ENCODE measurements at places on chromosomes 16 and 17.
A peak's percentile ranks its signal among the peaks of the same experiment; 100 is the strongest.

GRCh38 chr17:16491703-16492612 is at the start of gene LRRC75A:
Gene LRRC75A (minus strand): TSS chr17:16492193. CDS start chr17:16491990, 203 bp downstream.
- DNase-seq = peak; percentile 25

GRCh38 chr17:58679263-58680037 is 12.4 kb downstream of the TEX14 start:
- no peak for DNase-seq

- no peak for DNase-seq
Measured at GRCh38 chr16:87703835-87704375, 61.9 kb downstream of the KLHDC4 start.

DNA sequence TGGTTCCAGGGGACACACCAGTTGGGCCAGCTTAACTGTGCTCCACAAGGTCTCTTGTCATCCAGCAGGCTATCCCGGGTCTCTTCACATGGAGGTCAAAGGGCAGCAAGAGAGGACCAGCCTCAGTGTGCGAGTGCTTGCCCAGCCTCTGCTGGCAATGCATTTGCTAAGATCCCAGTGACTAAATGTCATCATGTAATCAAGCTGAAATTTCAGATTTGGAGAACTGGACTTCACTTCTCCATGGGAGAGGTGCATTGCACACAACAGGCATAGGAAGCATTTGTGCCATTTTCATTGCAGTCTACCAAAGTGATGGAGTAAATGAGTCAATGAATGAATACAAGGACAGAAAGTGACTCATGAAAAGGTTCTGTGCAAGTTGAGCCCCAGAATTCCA is 51.2 kb upstream of the KDM8 start:
- no peak for DNase-seq

GRCh38 chr17:48011405-48012150 is 26.0 kb downstream of the COPZ2 start:
- no peak for DNase-seq

- DNase-seq = no peak
Measured at GRCh38 chr16:72621651-72622050, 426.3 kb downstream of the ZFHX3 start.

GRCh38 chr17:17884391-17885357 is 47.9 kb upstream of the SREBF1 start:
- DNase-seq = no peak

DNA sequence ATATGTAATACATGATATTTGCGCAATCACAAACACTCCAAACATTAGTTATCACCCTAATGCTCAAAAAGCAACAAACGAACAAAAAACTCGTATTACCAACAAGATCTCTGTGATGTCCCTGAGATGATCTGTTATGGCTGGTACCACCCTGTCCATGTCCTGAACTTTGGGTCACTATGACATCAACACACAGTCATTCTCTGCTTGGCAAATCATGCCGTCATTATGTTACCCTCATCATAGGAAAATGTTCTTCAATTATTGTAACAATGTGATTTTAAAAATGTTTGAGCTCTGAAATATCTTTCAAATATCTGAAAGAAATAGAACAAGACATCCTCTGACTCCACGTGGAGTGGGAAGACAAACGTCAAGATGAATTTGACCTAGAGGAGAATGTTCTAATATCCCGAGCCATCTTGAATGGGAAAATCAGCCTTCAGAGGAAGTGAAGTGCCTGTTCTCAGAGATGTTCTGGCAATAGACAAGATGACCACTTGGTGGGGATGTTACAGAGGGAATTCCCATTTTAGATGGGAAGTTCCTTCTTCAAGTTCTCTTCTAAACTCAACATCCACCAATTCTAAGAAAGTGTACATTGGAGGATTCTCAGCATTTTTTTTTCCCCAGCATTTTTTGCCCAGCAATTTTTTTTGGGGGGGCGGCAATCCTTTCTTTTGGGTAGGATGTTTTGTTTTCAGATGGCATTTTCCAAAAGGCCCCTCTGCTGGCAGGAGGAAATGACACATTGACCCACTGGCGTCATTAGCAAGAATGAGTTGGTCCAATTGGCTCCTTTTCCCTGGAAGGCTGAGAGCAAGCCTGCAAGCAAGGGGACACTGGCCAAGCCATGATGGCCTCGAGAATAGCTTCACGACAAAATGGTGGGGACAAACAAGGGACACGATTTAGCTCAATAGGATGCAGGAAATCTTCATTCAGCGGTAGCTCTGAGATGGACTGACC is 3.7 kb upstream of the HSD17B2 start:
- DNase-seq = no peak

DNA sequence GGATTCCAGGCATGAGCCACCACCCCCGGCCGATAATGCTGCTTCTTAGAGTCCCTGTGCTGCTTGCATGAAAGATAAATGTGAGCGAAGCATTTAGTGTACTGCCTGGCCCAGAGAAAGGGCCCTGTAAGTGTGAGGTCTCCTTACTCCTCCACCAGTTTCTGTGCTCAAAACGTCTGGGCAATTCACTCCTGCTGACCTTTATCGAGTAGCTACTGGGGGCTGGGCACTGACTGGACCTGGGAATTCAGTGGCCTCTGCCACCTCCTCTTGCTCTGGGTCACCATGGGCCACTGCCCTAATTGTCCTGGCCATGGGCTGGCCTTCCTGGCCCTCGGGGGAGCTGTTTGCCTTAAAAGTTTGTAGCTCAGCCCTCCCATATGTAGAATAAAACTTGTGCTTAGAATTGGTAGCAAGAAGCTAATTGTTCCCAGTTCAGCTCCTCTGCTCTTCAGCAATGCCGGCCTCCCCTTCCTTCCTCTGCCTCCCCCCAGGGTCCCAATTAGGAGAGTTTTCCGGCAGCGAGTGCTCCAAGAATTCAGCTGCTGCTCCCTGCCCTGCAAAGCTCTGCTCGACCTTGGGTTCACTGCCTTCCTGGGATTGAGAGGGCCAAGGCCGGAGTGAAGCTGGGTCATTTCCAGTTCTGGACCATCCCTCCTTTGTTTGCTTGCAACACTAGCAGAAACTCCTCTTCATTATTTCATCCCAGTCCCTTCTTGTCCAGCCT is 98.9 kb upstream of the CDC42EP4 start:
- DNase-seq = no peak

GRCh38 chr16:22035153-22035552 is 27.2 kb downstream of the MOSMO start:
- DNase-seq = no peak

- no peak for DNase-seq
Measured at GRCh38 chr16:49344401-49344800, 29.2 kb upstream of the C16orf78 start.

GRCh38 chr17:65572186-65572580 is 10.7 kb upstream of the AXIN2 start:
- DNase-seq = no peak

GRCh38 chr17:74008196-74008595 is 195.3 kb upstream of the RPL38 start:
- no peak for DNase-seq

DNA sequence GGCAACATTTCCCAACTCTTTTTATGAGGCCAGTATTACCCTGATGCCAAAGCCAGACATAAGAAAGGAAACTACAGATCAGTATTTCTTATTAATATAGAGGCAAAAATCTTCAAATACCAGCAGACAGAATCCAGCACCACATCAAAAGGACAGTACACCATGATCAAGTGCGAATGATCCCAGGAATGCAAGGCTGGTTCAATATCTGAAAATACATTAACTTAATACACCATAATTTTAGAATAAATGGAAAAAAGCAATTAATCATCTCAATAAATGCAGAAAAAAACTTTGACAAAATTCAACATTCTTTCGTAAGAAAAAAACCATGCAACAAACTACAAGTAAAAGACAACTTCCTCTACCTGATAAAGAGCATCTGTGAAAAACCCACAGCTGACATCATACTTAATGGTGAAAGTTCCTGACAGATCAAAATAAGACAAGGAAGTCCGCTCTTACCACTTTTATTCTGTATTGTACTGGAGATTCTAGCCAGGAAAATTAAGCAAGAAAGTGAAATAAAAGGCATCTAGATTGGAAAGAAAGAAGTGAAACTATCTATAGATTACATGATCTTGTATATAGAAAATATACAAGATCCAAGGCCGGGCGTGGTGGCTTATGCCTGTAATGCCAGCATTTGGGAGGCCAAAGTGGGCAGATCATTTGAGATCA is 26.4 kb upstream of the MAPK3 start:
- DNase-seq = no peak

DNA sequence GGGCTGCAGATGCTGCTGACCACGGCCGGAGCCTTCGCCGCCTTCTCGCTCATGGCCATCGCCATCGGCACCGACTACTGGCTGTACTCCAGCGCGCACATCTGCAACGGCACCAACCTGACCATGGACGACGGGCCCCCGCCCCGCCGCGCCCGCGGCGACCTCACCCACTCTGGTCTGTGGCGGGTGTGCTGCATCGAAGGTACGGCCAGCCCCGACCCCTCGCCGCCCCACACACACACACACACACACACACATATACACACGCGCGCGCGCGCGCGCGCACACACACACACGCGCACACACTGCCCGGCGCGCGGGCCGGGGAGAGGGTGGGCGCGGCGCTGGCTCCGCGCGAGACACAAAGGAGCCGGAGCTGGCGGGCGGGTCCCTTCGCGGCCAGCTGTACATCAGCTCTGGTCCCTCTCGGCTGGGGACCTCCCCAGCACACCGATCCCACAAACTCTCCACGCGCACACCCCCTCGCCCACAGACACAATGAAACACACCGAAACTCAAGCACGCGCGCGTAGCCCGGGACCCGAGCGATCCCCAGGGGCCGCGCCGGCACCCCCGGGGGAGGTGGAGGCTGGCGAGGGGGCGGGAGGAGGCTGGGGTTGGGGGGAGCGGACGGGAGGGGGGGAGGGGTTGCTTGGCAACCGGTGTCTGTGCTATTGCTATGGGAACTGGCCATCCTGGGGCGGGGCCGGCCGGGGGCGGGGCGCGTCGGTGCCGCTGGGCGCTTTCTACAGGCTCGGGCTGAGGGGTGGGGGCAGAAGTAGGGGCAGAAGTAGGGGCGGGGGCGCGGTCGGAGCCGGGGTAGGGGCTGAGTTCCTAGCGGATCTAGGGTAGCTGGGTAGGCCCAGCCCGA is 658 bp downstream of the CACNG4 start:
- DNase-seq = no peak

DNA sequence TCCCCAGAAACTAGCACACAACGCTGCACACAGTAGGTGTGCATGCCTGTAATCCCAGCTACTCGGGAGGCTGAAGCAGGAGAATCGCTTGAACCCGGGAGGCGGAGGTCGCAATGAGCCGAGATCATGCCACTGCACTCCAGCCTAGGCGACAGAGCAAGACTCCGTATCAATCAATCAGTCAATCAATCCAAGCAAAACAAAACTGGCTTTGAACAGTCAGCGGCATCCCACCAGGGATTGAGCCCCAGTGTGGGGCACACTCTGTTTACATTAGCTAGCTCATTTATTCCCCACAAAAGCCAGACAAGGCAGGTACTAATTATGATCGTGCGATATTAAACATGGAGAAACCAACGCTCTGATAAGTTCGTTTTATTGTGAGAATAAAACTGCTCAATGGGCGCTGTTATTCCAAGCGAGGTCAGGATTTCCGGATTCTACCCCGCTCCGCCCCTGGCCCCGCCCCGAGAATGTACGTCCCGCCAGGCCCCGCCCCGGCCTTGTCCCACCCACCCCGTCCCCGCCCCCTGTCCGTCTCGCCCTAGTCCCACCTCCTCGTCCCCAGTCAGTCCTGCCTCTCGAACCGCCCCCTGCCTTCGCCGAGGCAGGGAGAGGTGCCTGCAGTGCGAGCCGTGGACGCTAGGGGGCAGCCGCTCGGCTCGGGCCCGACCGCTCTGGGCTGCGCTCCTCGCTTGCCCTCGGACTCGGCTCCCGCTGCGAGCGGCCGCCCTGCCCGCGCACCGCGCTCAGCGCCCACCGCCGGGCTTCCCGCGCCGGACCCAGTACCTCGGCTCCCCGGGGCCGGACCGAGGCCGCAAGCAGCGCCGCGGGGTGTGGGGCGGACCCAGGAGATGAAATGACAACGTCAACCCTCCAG is at the start of gene VPS4A:
Gene VPS4A, plus strand, starts transcription at position 698 of the 880 bp plus-strand sequence. Its CDS starts 162 bp downstream, at position 860.
- peak; percentile 94 for DNase-seq

GRCh38 chr17:38507921-38508569 is 79.8 kb downstream of the ARHGAP23 start:
- no peak for DNase-seq

DNA sequence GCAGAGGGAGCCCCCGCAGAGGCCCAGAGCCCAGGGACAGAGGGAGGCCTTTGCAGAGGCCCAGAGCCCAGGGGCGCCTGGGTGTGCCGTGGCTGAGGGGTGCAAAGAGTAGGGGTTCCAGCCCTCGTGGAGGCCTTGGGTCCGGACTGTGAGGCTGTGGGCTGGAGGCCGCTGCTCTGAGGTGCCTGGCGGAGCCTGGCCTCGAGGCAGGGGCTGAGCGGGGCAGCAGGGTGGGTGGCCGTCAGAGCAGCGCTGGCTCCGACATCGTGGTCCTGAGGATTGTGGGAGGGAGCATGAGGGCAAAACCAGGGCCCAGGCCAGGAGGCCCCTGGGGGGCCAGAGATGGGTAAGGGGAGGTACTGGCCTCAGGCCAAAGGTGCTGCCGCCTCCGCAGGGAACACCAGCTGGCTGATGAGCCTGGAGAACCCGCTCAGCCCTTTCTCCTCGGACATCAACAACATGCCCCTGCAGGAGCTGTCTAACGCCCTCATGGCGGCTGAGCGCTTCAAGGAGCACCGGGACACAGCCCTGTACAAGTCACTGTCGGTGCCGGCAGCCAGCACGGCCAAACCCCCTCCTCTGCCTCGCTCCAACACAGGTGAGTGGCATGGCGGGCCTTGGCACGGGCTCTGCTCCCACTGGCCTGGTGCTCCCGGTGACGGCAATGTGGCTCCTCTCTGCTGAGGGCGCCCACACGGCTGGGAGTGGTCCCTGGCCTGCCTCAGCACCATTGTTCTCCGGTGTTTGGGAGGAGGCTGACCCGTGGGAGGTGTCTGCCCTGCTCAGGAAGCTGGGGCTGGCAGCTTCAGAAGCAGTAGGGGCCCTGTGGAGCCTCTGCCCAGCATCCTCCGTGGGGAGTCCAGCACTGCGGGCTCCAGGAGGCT is 33.7 kb downstream of the TSC2 start:
- DNase-seq = no peak

GRCh38 chr17:62824290-62825131 is 16.4 kb upstream of the MARCHF10 start:
- no peak for DNase-seq

- no peak for DNase-seq
Measured at GRCh38 chr17:50495918-50496317, 12.3 kb upstream of the MYCBPAP start.

DNA sequence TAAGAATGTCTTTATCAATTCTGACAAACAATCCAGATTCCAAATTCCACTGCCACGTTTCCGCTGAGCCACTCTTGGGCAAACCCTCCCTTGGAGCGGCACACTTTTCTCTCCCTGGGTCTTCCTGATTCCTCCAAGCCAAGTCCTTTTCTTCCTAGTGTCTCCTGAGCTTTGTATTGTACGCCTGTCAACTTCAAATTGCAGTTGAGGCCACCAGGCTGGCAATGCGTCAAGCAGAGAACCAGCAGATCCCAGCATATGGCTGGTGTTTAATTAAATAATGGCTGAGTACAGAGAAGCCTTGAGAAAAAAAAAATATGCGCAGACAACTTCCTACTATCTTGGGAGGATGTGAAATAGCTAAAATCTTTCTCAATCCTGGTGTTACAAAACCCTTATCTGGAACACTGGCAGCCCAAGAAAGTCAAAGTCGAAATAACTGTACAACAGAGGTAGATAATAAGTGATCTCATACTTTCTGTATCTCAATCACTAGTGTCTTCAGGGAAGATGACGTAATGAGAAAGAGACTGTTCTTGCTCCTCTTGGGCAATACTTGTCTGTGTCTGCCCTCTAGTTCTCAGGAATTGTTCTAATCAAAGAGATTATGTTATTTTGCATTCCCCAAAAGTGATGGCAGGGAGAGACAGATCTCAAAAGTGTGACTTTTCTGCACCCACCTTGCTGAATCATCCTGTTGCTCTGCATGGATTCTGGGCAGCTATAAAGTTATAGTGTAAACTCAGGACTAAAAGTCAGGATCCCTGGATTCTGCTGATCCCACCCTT is 15.0 kb downstream of the SMIM36 start:
- no peak for DNase-seq

All from T follicular helper cell (primary cell).